CD4-positive, alpha-beta T cell (primary cell): ENCODE measurements at places on chromosomes 6 and 20. TPM values are rescaled to one million over a fixed set of nuclear protein-coding genes. Genes with fewer than 3 reads are reported as not detected.

The PPP1R11 gene
- 28.6 TPM for total RNA-seq

The RING1 gene
- 28.6 TPM for total RNA-seq

The ZHX3 gene
- total RNA-seq = 7.6 TPM

The MATN4 gene
- not detected for total RNA-seq

The CYB5R4 gene
- 15.5 TPM for total RNA-seq

The THBD gene
- total RNA-seq = 2.4 TPM

The RSPH4A gene
- total RNA-seq = 0.88 TPM

The BRPF3 gene
- total RNA-seq = 41.6 TPM

The LPA gene
- not detected for total RNA-seq

The IL17F gene
- not detected for total RNA-seq

The OSER1 gene
- 172 TPM for total RNA-seq

The MEI4 gene
- total RNA-seq = not detected

The WFDC5 gene
- total RNA-seq = not detected

The MAS1 gene
- total RNA-seq = not detected

The BTN1A1 gene
- not detected for total RNA-seq

The SLC22A7 gene
- not detected for total RNA-seq

The TNFRSF21 gene
- total RNA-seq = 0.92 TPM

The TOP1 gene
- total RNA-seq = 37.6 TPM

The SLC22A16 gene
- total RNA-seq = not detected

The CCR6 gene
- 15.9 TPM for total RNA-seq

The GUCA1A gene
- total RNA-seq = not detected

The TAGAP gene
- 245 TPM for total RNA-seq

The OVOL2 gene
- not detected for total RNA-seq

The GJA10 gene
- not detected for total RNA-seq

The PAK5 gene
- not detected for total RNA-seq
